Muscle of leg (tissue), 16 donors: ENCODE measurements at places on chromosomes 12 and 14. TPM values are rescaled to one million over a fixed set of nuclear protein-coding genes. Genes with fewer than 3 reads are reported as not detected.
A peak's percentile ranks its signal among the peaks of the same experiment; 100 is the strongest.

Gene KRT85
- polyA plus RNA-seq = not detected

- peak; percentile 86 for DNase-seq
Measured at GRCh38 chr12:105382771-105383622, 52.5 kb downstream of the C12orf75 start.

DNA sequence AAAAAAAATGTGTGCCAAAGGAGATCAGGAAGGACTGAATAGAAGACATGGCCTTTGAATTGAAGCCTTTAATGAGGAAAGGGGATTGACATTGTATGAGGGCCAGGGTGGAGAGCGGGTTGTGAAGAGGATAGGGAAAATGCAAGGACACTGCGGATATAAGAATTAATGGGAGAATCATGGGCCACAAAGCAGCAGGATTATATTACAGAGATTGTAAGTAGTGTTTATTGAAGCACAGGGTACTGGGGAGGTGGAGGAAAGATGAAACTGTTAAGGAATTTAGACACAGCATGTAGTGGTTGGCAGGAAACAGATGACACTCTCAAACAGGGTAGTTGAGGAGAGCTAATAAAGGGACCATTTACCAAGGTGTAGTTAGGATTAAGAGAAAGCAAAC, 16.4 kb upstream of the POC1B start:
- no peak for DNase-seq

GRCh38 chr14:95255013-95255412, 64.7 kb downstream of the CLMN start:
- DNase-seq = no peak

GRCh38 chr12:106044773-106045172, 94.0 kb downstream of the NUAK1 start:
- DNase-seq = peak; percentile 52

GRCh38 chr14:102249041-102249440, 55.9 kb downstream of the MOK start:
- no peak for DNase-seq

Gene TRHDE
- 0.49 TPM for polyA plus RNA-seq

DNA sequence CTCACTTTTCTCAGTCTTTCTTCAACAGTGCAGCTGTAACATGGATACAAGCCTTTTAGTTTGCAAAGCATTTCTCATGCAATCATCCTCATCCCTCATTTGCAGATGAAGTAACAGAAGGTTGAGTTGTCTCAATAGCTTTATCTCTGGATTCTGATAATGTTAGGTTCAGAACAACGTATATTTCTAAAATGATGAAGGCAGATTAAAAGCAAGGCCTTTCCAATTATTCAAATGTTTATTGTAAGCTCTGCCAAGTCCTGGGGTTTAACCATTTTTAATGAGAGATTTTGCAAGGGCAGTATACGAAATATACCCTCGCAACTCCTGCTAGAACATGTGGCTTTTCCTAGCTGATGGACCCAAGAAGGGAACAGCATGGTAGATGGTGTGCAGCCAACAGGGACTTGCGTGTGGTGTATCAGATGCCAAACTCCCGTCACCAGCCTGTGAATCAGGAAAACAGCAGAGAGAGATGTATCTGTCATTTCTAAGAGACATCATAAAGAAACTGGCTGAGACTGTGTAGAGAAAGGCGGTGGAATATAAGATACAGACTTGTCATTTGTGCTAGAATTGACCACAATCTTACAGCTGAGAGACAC, 319.7 kb downstream of the MED13L start:
- no peak for DNase-seq

DNA sequence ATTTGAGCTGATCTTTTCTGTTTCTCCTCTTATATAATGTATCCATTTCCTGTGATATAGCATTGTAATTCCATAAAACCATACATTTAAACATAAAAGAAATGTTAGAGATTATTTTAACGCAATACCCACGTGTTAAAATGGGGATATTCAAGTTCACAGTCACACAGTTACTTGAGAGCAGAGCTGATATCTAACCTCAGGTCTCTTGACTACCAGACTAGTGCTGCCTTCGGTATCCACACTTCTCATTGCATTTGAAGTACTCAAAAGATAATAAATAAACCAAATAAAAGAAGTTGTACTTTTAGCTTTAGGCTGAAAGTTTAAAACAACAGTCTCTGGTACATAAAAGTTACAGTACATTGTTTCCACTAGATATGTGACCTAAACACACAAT, 2.9 kb downstream of the CLECL1 start:
- no peak for DNase-seq

DNA sequence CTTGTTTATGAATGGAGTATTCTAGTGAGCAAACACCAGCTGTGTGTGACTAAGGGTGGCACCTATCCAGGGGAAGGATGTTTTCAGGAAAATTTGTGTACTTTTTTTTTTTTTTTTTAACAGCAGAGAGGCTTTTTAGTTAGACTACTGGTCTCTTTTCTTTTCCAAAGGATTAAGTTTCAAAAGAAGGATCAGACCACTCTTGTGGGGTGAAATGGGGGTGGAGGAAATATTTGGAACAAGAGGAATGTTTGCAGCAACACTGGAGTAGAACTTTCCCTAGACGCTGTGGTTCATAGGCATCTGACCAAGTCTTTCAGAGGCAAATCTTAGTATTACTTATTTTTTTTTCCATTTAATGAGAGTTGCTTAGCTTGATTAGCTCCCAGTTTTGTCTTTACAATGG, 21.1 kb downstream of the NUBPL start:
- peak; percentile 89 for DNase-seq

Gene MFAP5
- 158 TPM for polyA plus RNA-seq

- peak; percentile 6 for DNase-seq
Measured at GRCh38 chr12:119589097-119589496, 4.5 kb upstream of the TMEM233 start.

DNA sequence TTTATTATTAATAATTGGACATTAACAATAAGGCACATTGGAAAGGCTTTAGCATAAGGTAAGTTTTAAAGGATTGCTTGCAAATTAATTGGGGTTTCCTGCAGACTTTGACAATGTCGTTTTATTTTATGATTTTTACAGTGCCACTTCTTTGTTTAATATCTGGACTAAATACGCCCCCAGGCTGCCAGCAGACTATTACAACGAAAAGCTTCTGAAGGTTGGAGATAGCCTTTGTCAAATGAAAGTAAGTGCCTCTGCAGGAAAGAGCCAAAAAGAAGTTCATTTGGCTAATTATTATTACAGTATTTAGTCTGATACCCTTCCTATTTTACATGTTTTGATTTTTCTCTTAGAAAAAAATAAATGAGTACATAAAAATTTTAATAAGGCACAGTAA, 11.3 kb downstream of the CFAP54 start:
- DNase-seq = peak; percentile 35

DNA sequence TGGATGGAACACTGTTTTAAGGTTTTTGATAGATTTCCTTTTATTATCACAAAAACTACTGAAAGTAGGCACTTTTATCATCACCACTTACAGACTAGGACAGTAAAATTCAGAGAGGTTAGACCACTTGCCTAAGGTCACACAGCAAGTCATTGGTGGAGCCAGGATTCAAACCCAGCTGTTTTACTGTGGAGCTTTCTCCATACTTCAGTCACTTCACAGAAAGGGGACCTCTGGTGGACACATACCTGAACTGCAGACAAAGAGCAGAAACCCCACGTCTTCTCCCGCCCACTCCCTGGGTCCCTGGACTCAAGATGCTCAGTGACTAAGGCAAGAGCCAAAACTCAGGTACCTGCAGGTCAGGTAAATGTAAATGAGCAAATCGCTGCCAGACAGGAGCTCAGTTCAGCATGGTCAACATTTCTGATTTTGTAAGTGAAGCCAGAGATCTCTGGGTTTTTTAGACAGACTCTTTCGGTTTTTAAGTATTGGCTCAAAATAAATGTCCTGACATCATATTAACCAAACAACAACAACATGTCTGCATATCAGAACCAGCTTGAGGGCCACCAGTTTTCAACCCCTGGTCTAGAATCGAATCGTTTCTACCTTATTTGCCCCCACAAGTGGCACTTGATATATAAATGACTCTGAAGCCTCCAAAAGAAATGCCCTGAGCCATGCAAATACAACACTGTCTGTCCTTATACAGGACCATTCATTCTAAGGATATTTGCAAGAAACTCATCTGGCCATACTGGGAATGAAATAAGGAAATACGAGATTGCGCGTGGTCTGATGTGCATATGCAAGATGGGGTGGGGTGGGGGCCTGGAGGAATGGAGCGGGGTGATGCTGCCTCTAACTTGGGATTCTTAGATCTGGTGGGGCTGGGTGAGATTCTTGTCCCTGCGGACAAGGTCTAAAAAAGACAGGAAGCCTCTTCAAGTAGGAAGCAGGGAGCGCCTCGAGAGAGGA, 110.9 kb downstream of the KSR2 start:
- DNase-seq = no peak

Gene FBLN5
- polyA plus RNA-seq = 74.9 TPM

DNA sequence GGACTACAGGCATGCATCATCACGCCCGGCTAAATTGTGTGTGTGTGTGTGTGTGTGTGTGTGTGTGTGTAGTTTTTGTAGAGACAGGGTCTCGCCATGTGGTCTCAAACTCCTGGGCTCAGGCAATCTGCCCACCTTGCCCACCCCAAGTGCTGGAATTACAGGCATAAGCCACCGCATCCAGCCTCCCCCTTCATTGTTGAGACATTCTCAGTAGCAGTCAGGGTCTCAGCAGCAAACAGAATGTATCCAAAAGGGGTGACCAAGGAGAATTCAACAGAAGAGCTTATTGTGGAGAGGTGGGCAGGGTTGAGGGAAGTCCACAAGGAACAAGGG, 37.3 kb upstream of the PLEKHG6 start:
- no peak for DNase-seq

Gene TAS2R8
- not detected for polyA plus RNA-seq

DNA sequence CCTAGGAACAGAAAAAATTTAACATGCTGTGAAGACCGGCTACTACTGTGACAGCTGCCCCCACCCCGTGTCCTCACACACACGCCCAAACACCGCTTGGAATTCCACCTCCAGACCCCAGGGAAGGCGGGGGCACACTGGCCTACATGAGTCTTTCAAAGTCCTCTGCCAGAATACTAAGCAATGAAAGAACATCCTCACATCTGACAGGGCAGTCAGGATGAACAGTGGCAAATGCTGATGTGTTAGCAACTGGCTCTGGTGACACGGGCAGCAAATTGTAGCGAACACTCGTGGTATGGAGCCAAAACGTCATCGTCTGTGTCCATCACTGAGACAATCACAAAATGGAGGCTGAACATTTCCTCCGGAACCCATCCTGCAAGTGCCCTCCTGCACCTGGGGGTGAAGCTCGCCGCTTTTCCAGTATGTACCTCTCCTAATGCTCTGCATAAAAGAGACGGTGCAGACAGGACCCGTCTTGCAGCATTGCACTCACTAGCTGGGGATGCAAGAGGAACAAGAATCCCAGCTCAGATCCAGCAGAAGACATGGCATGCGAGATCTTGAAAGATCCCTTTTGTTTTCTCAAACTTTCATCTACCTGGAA, 94.8 kb downstream of the BCL11B start:
- no peak for DNase-seq

DNA sequence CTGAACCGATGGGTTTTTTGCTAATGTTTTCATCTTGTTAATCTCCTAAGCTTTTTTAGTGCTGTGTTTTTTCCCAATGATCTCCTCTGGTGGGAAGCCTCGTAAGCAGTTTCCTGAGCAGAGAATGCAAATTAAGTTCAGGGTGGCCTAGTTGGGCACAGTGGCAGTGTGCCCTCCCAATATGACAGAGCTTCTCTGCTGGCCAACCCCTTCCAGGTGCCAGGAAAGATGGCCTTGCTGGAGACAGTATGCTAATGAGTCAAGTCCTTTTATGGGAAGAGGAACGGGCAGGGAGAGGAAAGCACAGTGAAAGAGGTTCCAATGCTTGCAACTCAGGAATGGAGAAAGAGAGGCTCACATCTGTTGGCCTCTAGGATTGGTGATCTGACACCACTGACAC, 115.8 kb downstream of the GCH1 start:
- no peak for DNase-seq

Gene SOAT2
- polyA plus RNA-seq = 4.8 TPM

DNA sequence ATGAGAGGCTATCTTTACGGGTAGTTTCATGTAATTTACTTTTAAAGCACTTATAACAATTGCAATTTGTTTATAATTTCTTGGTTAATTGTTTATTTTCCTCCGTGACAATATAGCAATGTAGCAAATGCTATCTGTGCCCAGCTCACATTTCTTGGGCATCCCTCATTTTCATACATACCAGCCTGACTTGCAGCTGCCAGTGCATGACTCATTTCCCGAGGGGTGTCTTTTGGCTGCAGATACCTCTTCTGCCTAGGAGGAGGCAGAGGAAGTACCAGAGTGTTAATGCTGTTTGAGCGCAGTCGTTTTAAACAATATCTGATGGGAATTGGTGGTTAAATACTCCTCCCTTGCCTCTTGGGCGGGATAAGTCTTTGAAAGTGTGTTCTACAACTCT, 104.2 kb upstream of the ABCD2 start:
- peak; percentile 81 for DNase-seq

GRCh38 chr12:16607906-16608775, 2.2 kb upstream of the LMO3 start:
- DNase-seq = no peak

- DNase-seq = peak; percentile 18
Measured at GRCh38 chr12:89421092-89421835, 69.0 kb upstream of the DUSP6 start.

DNA sequence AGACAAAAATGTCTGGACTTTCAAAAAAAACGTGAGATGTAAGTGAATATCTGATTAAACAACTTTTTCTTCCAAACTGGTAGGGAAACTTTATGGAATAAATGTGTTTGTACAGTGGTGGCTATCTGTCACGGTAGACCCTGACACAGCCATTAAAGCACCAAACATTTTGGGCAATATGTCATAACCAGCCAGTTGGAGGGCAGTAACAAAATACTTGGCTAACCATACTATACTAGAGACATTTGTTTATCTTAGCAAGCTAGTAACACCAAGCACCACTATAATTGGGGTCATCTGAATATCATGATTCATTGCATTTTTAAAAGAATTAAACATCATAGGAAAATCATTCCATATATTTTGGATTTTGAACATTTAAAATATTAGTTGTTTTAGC, 6.0 kb upstream of the MYF6 start:
- DNase-seq = peak; percentile 65

DNA sequence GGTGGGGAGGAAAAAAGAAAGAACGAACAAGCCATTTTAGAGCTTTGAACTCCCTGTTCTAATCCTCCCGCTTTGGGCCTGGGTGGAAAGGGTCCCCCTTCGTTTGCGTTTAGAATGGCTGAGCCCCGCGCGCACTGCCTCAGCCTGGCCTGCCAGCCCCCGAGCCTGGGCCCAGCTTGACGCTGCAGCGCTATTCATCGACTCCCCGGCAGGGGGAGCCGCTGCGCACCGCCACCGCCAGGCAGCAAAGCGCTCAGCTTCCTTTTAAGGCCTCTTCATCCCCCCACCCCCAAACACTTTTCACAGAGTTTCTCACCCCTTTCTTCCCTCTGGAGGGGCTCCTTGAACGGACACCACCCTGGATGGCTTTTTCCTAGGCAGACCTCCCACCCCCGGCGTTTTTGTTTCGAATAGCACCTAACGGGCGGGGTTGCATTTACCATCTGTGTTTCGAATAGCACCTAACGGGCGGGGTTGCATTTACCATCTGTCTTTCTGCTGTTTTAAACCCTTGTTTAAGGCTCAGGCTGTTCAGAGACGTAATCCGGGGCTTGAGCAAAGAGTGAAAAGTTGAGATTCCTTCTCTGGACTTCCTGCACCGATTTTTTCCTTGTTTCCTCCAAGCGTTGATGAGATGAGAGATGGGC, 56.4 kb upstream of the PIWIL1 start:
- DNase-seq = no peak

- no peak for DNase-seq
Measured at GRCh38 chr14:56902385-56902784, 92.1 kb upstream of the OTX2 start.
